Dermis microvascular lymphatic vessel endothelial cell (primary cell): ENCODE measurements at places on chromosomes 2 and 18. TPM values are rescaled to one million over a fixed set of nuclear protein-coding genes. Genes with fewer than 3 reads are reported as not detected.

DNA sequence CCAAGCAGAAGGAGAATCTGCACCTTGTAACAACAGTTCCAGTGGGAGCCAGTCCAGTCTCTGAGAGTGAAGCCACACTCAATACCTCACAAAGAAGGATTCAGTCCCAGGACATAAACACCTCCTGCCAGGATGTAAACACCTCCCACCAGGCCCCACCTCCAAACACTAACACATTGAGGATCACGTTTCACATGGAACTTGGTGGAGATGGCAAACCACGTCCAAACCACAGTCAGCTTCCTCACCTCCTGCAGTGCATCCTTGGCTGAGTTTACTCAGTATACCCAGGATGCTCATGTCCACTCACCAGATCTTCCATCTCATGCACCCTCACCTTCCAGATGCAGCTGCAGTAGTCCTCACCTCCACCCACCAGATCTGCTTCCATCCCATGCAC is 37.8 kb upstream of the TMEM18 start:
- DNase-seq = no peak

- peak; percentile 82 for DNase-seq
Measured at GRCh38 chr2:44244135-44244871, 31.0 kb upstream of the SLC3A1 start.

The ARHGAP28 gene
- 2.3 and 3.2 TPM in 2 replicates for total RNA-seq

- DNase-seq = no peak
Measured at GRCh38 chr2:20925265-20925889, 102.5 kb upstream of the LDAH start.

The TBR1 gene
- under 0.01 TPM in 2 replicates for total RNA-seq

The PKDCC gene
- 3.0 and 4.3 TPM in 2 replicates for total RNA-seq

DNA sequence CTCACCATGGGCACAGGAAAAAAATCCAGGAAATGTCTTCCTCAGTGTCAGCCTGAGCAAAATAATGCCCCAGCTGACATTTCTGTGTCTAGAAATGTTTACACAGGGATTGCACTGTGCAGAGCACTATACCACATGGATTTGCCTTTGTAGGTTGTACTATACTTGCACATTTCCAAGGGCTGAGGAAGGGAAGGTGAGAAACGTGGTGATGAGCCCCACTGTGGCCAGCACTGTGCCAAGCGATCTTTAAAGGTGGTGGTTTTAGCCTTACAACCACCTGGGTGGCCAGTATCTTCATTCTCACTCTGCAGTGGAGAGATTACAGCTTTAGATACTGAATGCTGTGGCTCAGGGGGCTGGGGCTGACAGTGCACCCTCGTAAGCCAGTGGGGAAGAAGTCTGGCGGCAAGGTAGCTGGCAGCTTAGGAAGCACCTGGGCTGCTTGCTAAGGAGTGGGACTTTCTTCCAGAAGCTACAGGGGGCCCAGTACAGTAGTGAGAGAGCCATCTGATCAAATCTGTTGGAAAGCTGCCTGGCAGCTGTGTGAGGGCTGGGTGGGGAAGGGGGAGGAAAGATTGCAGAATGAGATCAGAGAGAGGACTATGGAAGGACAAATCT is 81.4 kb upstream of the MSH2 start:
- DNase-seq = no peak

DNA sequence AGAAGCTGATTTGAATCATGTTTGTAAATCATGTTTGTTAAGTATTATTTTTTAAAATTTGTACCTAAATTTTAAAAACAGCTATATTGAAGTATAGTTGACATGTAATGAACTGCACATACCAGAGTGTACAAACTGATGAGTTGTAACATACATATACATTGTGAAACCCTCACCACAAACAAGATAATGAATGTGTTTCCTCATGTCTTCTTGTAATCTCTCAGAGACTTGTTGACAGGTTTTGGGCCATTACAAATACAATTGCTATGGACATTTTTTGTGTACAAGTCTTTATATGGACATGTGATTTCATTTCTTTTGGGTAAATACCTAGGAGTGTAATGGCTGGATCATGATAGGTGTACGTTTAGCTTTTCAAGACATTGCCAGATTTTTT is 21.5 kb downstream of the WDR43 start:
- DNase-seq = no peak

The IDH1 gene
- 65.1 and 118 TPM in 2 replicates for total RNA-seq

- DNase-seq = no peak
Measured at GRCh38 chr2:169208026-169208425, 138.7 kb downstream of the DHRS9 start.

DNA sequence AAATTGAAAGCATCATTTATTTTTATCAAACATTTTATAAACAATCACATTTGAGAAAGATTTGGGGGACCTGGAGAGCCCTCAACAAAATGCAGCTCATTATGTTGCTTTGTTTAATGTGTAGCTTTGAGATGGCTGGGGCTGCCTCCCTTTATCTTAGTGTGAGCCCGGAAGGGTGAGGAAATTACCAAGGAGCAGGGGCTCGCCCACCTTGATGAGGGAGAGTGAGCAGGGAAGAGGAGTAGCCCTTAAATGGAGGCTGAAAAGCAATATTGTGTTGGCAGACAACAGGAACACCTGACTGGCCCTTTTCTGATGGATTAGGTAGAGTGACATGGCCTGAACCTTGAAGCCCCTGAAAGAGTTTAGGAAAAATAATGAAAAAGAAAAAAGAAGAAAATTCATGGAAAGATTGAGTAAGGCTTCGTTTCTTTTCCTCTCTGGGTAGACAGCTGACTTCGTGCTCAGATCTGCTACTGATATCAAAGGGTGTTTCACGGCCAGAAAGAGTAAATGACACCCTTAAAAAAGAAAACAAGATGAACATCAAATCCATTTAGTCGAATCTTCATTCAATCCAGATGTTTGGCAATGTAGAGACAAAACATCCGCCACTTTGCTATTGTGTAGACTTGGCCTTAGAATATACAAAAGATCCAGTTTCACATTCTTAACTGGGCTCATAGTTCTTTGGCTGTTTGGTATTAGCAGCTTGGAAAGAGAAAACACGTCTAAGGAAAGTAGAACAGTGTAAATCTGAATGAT is 206.5 kb upstream of the TCF4 start:
- no peak for DNase-seq

DNA sequence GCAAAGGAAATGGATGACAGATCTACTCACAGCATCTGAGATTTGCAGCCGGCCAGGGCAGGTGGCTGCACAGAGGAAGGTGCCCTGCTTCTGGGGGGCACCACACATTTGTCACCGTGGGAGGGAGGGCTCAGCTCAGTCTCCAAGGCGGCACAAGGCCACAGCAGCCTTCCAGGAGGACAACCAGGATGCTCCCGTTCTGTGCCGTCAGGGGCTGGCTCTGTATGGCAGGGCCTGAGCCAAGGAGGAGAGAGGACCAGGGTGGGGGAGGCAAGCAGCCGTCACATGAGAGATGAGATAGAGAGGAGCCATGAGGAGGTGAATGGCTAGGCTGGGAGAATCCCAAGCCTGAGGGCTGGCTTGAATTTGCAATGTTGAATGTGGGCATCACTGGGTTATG is 4.6 kb upstream of the BOK start:
- no peak for DNase-seq

- no peak for DNase-seq
Measured at GRCh38 chr18:68757126-68757525, 40.8 kb upstream of the CCDC102B start.

The RAB11FIP5 gene
- 41.6 and 73.7 TPM in 2 replicates for total RNA-seq

DNA sequence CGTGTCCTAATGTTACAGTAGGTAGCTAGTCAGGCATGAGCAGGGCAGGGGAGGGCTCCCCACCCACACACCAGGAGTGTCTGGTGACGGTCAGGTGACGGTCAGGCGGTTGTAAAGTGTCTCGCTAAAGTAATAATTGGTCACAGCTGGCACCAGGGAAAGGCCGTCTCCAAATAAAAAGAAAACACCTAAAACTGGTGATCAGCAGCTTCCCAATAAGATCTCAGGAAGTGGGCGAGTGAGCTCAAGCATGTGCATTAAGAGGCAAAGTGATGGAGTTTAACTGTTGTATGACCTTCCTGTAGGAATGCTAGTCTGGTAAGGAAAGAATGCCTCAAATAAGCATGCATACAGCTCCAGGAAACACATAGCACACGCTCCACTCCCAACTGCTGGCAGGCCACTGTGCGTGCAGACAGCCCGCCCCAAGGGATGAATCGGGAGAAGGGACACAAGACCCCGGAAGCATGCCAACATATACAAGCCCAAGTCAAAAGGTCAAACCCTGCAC is 177.1 kb downstream of the RNF144A start:
- DNase-seq = no peak

The ARHGEF33 gene
- total RNA-seq = under 0.01 TPM in 2 replicates

- peak; percentile 10 for DNase-seq
Measured at GRCh38 chr2:170005702-170006101, 172.2 kb upstream of the MYO3B start.

The HOXD11 gene
- total RNA-seq = not detected in 2 replicates

DNA sequence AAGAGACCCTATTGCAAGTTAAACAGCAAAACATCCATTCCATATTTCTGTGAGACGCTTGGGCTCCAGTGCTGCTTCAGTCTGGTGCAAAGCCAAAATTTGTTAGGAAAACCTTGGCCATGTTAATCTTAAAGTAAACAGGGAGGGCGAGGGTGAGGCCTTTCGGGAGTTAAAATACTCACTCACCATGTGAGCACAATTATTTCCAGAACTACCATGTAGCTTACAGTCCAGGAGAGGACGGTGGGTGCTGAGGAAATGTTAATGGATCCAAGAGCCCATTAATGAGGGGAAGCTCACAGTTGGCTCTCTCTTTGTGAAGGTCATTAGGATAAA is 286.4 kb downstream of the SLC8A1 start:
- no peak for DNase-seq
